Urinary bladder (tissue), 4 donors: ENCODE measurements at places on chromosomes 7 and 10. TPM values are rescaled to one million over a fixed set of nuclear protein-coding genes. Genes with fewer than 3 reads are reported as not detected.

Gene MTURN
- total RNA-seq = 55.6 TPM

Gene ANKRD30A
- total RNA-seq = not detected

Gene GPR26
- total RNA-seq = not detected

Gene C1GALT1
- total RNA-seq = 27.1 TPM

Gene OPTN
- total RNA-seq = 38.5 TPM

Gene SH3PXD2A
- 56.9 TPM for total RNA-seq

Gene PLEKHS1
- 0.42 TPM for total RNA-seq

Gene DBNL
- 56.0 TPM for total RNA-seq

Gene GPC2
- 3.7 TPM for total RNA-seq

Gene SLC29A4
- total RNA-seq = 2.7 TPM

Gene CNPY1
- total RNA-seq = 0.32 TPM

Gene CRHR2
- 0.16 TPM for total RNA-seq

Gene SKAP2
- 22.0 TPM for total RNA-seq

Gene FGFR2
- total RNA-seq = 61.9 TPM

Gene DLX5
- total RNA-seq = 0.74 TPM

Gene UCN3
- total RNA-seq = not detected

Gene CAMK2B
- 1.5 TPM for total RNA-seq

Gene PANK1
- 11.6 TPM for total RNA-seq

Gene CCL26
- 1.5 TPM for total RNA-seq

Gene TAS2R4
- total RNA-seq = 8.1 TPM

Gene SCART1
- 3.3 TPM for total RNA-seq

Gene TRAPPC14
- 5.4 TPM for total RNA-seq

Gene NKX6-2
- total RNA-seq = not detected

Gene CYP2W1
- 7.5 TPM for total RNA-seq

Gene ACTA2
- total RNA-seq = 3,971 TPM

Gene EN2
- not detected for total RNA-seq

Gene GRK5
- 23.8 TPM for total RNA-seq
